Neural progenitor cell (in vitro differentiated cells): ENCODE measurements at places on chromosomes 2 and 18. TPM values are rescaled to one million over a fixed set of nuclear protein-coding genes. Genes with fewer than 3 reads are reported as not detected.

Gene REG1B
- total RNA-seq, result not detected in 2 replicates

Gene ALPI
- not detected in 2 replicates for total RNA-seq

DNA sequence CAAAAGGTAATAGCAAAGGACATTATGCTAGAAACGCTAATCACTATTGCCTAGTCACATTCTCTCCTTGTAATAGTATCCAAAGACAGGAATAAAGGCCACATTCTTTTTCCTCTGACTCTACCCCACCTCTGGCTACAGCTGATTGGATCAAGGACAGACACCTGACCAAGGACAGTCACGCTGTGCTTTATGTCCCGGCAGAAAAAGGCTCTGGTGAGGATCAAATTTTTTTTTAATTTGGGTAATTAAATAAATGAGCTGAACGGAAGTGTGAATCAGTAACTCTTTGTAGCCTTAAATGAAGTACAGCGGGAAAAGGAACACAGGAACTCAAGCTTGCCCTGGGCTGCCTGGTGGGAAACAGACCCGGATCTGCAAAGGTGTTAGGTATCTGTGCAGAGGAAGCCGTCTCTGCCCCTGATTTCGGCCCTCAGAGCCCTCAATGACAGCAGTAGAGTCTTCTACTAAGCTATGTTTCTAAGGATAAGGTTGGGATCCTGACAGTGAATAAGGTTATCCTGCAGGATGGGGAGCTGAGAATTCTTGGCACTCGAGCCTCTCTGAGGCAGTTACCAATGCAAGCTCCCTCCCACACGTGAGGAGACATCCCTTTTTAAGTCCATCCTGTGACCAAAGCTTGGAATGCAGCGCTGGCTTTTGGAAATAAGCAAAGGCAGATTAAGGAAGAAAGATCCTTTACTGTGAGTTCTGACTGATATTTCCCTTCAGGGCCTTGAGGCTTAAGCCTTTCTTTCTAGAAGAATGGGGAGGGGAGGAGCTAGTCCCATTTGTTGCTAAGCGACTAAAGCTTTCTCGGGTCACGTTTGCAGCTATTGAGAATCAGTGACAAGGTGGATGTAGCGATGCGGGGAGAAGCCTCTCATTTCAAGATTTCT is 37.8 kb upstream of the IKZF2 start:
- peak overlapping the region; percentile 99 for H3K27ac ChIP-seq
- peak overlapping the region; percentile 36 for H3K4me3 ChIP-seq
- H3K4me1 ChIP-seq, result peaks cover 41% of the 10 kb centered on the region
- peak; percentile 90 for DNase-seq
- H3K36me3 ChIP-seq, result no peaks in the 10 kb centered on the region

GRCh38 chr2:74648009-74648443 is at the start of gene M1AP:
M1AP (minus strand) TSS chr2:74648330; CDS start chr2:74640275, 8,055 bp downstream.
- H3K27me3 ChIP-seq, result peaks cover 32% of the 10 kb centered on the region
- H3K27ac ChIP-seq, result no peak within 1 kb of the TSS
- DNase-seq, result peak; percentile 44
- no peaks in the 10 kb centered on the region for H3K36me3 ChIP-seq
- no peaks in the 10 kb centered on the region for H3K4me1 ChIP-seq
- H3K4me3 ChIP-seq, result peak within 1 kb of the TSS; percentile 44

- H3K27me3 ChIP-seq, result no peaks in the 10 kb centered on the region
- H3K36me3 ChIP-seq, result no peaks in the 10 kb centered on the region
- no peak overlapping the region for H3K27ac ChIP-seq
- H3K4me3 ChIP-seq, result no peak overlapping the region
- peaks cover 7% of the 10 kb centered on the region for H3K4me1 ChIP-seq
- DNase-seq, result no peak
Measured at GRCh38 chr2:60335533-60336237, 217.8 kb downstream of the BCL11A start.

GRCh38 chr2:184154438-184154837 is 443.9 kb upstream of the ZNF804A start:
- H3K4me3 ChIP-seq, result no peak overlapping the region
- no peaks in the 10 kb centered on the region for H3K27me3 ChIP-seq
- no peak overlapping the region for H3K27ac ChIP-seq
- no peaks in the 10 kb centered on the region for H3K4me1 ChIP-seq
- H3K36me3 ChIP-seq, result no peaks in the 10 kb centered on the region

DNA sequence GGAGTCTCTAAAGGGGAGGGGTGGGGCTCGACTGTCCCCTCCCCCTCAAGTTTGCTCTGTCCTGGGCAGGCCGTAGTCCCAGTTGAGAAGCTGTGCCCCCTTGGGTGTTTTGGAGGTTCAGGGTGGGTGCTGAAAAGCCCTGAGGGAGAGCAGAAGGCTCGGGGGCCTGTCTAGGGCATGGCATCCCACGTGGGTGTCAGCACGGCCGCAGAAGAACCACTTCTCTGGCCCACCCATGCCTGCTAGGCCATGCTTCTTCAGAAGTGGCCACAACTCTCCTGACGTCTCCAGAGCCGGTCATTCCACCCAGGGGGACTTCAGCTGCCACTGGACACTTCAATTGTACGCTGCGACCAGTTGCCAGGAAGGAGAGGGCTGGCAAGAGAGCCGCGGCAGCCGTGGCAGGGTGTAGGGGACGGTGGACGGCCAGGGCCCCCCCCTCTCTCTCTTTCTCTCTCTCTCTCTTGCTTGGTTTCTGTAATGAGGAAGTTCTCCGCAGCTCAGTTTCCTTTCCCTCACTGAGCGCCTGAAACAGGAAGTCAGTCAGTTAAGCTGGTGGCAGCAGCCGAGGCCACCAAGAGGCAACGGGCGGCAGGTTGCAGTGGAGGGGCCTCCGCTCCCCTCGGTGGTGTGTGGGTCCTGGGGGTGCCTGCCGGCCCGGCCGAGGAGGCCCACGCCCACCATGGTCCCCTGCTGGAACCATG is at the start of gene INPP5D:
INPP5D (plus strand) TSS at position 546 of the 704 bp plus-strand sequence; CDS start at position 683, 137 bp downstream.
- H3K4me3 ChIP-seq, result no peak within 1 kb of the TSS
- H3K27me3 ChIP-seq, result peaks cover 5% of the 10 kb centered on the region
- no peak for DNase-seq
- H3K27ac ChIP-seq, result no peak within 1 kb of the TSS
- no peaks in the 10 kb centered on the region for H3K36me3 ChIP-seq

DNA sequence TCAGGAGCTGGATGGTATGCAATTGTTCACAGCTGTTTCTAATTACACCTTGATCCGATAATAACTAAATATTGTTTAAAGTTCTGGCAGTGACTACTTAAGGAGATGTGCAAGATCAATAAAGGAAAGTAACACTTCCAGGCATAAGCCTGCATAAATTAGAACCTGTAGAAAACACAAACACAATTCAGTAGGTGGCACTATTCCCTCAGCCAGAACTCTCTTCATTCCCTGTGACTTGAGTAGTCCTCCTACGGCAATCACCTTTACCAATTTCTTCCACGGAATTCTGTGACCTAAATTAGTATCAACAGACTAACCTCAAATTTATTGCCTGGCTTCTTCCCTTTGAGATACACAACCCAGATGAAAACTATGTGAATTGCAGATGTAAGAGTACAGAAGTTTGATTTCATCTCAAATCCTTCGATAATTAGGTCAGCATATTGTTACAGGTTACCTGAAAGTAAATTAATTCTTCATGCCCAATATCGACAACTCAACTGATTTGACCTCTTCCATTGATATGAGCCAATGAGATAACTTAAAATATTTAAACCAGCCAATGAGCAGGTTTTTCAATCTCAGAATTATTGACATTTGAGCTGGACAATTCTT is 137.8 kb downstream of the PID1 start:
- no peak overlapping the region for H3K4me3 ChIP-seq
- no peaks in the 10 kb centered on the region for H3K36me3 ChIP-seq
- H3K4me1 ChIP-seq, result no peaks in the 10 kb centered on the region
- DNase-seq, result peak; percentile 47
- no peaks in the 10 kb centered on the region for H3K27me3 ChIP-seq

GRCh38 chr2:234421-234820 is 29.4 kb downstream of the SH3YL1 start:
- no peak overlapping the region for H3K27ac ChIP-seq
- no peak overlapping the region for H3K4me3 ChIP-seq

GRCh38 chr18:13680612-13681011 is 45.7 kb downstream of the FAM210A start:
- no peaks in the 10 kb centered on the region for H3K36me3 ChIP-seq
- no peaks in the 10 kb centered on the region for H3K4me1 ChIP-seq
- peak; percentile 63 for DNase-seq

GRCh38 chr2:180660207-180660606 is 320.2 kb upstream of the UBE2E3 start:
- no peaks in the 10 kb centered on the region for H3K4me1 ChIP-seq
- H3K36me3 ChIP-seq, result no peaks in the 10 kb centered on the region
- no peaks in the 10 kb centered on the region for H3K27me3 ChIP-seq
- no peak overlapping the region for H3K27ac ChIP-seq

DNA sequence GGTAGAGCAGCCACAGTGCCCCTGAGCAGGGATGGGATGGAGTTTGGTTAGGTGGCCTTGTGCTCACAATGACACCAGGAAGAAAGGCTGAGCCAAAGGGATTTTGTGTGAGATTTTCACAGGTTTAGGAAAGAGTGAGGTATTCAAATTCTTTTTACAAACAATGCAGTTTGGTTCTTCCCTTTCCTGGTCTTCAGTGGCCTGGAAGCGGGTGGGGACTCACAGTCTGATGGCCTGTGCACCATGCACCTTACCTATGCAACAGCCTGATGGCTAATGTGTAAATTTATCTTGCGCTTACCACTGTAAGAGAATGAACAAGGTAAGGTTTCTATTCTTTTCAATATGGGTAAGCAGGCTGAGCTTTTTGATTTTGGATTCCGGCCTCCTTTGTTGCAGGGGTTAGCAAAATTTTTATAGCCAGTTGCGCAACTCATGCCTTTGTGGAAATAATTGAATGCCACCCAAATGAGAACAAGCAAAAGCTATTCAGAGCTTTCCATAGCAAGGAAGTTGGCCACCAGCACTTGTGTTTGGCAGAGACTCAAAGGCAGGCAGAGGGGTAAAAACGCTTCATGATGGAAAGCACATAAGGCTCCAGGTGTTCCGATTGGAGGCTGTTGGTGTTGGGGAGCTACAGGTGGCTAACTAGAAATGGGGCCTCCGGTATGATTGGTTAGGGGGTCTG is 23.8 kb upstream of the IL1R2 start:
- no peak overlapping the region for H3K27ac ChIP-seq
- H3K4me3 ChIP-seq, result no peak overlapping the region
- no peak for DNase-seq
- no peaks in the 10 kb centered on the region for H3K27me3 ChIP-seq
